H54 (cell line): ENCODE measurements at places on chromosomes 6 and 20.

DNA sequence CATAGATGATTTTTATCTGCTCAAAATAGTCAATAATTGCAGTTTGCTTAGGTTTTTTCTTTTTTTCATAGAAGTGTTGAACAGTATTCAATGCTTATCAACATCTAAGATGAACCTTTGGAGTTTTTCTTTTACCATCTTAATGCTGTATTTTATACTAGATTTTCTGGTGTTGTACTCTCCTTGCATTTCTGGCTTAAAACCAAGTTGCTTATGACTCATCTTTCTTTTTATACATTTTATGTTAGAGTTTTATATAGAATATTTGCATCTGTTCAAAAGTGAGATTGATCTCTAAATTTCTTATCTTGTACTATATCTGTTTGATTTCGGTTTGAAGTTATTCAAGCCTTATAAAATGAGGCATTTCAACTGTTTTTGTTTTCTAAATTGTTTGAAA is 232.5 kb downstream of the RFPL4B start:
- no peak for DNase-seq

- DNase-seq = no peak
Observed at GRCh38 chr6:133697185-133697584, 191.7 kb upstream of the TCF21 start.

GRCh38 chr6:4803343-4803744 is 27.1 kb downstream of the CDYL start:
- DNase-seq = no peak

DNA sequence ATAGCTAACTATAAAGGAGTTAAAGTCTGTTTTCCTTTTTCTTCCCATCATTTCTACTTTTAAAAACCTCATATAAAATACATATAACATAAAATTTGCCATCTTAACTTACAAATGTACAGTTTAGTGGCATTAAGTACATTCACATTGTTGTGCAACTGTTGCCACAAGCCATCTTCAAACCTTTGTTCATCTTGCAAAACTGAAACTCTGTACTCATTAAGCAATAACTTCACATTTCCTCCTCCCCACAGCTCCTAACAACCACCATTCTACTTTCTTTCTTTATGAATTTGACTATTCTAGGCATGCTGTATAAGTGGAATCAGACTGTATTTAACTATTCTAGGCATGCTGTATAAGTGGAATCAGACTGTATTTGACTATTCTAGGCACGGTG is 4.5 kb downstream of the CCDC170 start:
- no peak for DNase-seq

GRCh38 chr6:1423578-1423977 is 34.2 kb downstream of the FOXF2 start:
- no peak for DNase-seq

- peak; percentile 72 for DNase-seq
Observed at GRCh38 chr6:44217332-44218143, 812 bp downstream of the MYMX start.

DNA sequence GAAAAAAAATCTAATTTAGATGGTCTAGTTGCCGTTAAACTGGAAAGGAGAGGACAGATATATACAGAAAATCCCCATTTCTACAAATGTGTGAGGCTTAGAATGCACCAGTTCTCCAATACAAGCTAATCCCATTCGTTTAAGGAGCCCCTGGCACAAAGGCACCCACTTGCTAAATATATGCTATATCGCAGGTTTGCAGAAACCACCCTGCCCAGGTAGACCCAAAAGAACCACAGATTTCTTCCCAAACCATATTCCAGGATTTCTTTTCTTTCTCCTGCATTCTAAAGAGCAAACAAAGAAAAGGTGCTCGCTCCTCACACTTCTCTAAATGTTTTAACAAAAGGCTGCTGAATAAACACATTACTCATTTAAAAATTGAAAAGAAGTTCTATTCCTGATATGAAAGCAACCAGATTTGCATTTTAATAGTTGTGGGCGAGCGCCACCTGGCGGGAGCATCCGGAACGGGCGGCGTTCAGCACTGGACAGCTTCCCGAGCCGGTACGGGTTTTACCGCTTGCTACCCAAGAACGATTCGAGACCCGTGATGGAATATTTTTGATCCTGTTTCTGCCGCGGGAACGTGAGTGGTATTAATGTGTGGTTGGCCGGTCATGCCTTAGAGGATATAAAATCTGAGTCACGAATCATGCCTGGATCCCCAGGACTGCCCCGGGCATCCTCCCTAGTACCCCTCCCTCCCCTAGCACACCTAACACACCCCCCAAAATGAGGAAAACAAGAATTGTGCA is 2.1 kb downstream of the PTPRT start:
- peak; percentile 91 for DNase-seq

GRCh38 chr6:145241721-145242120 is 493.6 kb downstream of the EPM2A start:
- no peak for DNase-seq

GRCh38 chr6:45653117-45653883 is 275.6 kb upstream of the SUPT3H start:
- no peak for DNase-seq

DNA sequence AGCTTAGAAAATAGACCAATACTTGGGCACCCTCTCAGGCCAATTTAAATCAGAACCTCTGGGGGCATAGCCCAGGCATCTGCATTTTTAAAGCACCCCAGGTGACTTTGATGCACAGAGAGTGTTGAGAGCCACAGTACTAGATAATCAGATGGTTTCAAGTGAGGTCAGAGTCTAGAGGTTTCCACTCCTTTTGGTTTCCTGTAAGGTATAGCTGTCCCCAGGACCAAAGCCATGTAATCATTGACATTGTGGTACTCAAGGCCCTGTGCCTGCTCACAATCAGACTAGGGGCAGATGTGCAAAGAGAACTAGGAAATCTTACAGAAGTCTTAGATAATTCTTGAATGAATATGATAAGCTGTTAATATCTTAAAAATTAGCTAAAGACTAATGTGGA is 9.1 kb downstream of the FILIP1 start:
- no peak for DNase-seq

DNA sequence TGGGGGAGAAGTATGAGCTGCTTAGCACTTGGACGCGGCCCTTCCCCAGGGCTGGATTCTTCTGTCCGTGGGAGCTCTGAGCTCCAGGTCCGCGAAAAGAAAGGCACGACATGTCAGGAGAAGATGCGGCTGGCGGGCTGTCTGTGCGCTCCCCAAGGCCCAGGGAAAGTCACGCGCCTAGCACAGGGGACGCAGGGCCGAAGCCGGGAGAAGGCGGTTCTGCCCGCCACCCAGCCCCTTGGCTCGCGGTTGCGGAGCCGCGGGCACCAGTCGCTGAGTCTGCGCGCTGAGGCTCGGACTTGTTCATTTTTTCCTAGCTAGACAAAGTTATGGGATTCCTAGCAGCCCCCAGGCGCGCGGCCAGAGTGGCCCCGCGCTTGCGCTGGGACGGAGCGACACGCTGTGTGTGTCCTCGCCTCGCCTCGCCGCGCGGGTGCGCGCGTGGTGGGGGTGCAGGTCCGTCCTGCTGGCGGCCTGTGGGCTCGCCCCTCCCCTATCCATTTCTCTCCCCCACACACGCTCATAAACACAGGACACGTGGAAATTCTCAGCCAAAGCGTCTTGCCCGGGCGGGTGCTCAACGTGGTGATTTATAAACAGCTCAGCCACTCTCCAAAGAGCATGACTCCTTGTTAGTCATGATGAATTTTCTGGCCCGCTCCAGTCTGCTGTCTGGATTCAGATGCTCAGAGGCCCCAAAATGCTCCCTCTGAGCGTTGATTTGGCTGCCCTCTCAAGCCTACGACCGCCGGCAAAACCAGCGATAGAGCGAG is 1.9 kb upstream of the POU3F2 start:
- peak; percentile 68 for DNase-seq

DNA sequence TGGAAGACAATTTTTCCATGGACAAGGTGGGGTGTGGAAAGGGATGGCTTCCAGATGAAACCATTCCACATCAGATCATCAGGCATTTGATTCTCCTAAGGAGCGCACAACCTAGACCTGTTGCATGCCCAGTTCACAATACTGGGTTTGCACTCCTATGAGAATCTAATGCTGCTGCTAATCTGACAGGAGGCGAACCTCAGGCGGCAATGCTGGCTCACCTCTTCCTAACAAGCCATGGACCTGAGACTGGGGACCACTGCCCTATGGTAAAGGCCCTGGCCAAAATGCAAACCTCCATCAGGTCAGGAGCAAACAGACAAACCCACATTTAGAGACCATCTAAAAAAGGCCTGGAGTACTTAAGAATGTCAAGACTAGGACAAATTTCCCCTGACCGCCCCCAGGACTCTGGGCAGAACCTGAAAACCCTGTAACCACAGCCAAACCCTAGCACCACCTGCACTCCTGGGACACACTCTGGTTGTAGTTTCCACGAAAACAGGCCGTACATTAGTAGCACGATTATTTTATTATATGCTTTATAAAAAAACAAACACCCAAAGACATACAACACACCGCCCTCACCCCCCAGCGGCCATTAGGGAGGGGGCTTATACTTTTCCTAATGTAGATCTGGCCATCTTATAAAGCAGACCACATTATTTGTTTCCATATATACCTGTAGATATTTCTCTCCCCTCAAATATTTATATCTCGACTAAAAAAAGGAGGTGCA is 27.3 kb downstream of the SNX5 start:
- DNase-seq = no peak

DNA sequence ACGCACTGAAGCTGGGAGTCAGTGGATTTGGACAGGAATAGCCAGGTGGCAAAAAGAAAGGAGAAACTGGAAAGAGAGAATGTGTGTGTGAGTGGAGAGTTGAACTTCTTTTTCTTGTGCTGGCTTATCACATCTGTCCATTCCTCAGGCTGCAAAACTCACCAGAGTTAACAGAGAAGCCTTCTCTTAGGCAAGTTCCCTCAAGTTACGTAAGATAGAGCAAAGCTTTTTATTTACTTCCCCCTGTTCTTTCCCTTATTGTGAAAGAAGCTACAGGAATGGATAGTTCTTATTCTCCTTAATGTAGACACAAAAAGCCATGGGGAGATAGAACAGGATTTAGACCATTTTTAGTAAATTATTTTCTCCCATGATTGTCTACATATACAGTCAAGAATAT is 188.6 kb downstream of the BMP2 start:
- DNase-seq = no peak

DNA sequence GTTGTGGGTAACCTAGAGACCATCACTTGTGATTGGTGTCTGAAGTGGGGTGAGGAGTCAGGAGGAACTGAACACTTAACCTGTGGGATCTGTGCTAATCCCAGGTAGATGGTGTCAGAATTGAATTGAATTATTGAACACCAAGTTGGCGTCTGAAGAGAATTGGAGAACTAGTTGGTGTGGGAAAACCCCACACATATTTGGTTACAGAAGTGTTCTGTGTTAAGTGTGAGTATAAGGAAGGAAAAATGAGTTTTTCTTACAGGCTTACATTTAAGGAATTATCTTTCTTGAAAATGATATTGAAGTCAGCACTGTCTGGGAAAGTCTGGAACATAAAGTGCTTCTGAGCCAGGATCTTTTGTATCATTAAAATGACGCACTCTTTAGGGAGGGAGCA is 182.9 kb upstream of the ECI2 start:
- DNase-seq = no peak

GRCh38 chr6:52612336-52613054 is 35.6 kb upstream of the TRAM2 start:
- no peak for DNase-seq

GRCh38 chr20:37315021-37315451 is 25.6 kb downstream of the MANBAL start:
- DNase-seq = no peak

DNA sequence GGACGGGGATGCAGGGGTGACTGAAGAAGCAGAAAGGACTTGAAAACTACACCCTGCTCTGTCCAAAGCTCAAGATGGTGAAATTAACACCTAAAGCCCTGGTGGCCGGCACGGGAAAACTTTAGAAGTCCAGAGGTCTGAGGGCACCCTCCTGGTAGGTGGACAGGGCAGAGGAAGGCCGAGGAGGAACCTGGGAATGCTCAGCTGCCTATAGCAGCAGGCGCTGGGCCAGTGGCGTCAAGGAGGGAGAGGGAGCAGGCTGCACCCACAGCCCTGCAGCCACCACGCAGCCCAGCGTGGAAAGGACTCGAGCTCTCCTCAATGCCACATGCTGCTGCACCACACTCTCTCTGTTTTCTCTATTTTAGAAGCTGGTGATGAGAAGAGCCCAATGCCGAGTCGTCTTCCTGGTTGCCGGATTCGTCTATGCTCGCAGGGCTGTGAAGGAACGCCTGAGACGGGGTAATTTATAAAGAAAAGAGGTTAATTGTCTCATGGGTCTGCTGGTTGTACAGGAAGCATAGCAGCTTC is 248.3 kb upstream of the AFDN start:
- DNase-seq = no peak
